ENCODE measurements at places on chromosomes 4 and X.

GRCh38 chrX:134803551-134804183 is 145.4 kb upstream of the PLAC1 start:
- DNase-seq = no peak

DNA sequence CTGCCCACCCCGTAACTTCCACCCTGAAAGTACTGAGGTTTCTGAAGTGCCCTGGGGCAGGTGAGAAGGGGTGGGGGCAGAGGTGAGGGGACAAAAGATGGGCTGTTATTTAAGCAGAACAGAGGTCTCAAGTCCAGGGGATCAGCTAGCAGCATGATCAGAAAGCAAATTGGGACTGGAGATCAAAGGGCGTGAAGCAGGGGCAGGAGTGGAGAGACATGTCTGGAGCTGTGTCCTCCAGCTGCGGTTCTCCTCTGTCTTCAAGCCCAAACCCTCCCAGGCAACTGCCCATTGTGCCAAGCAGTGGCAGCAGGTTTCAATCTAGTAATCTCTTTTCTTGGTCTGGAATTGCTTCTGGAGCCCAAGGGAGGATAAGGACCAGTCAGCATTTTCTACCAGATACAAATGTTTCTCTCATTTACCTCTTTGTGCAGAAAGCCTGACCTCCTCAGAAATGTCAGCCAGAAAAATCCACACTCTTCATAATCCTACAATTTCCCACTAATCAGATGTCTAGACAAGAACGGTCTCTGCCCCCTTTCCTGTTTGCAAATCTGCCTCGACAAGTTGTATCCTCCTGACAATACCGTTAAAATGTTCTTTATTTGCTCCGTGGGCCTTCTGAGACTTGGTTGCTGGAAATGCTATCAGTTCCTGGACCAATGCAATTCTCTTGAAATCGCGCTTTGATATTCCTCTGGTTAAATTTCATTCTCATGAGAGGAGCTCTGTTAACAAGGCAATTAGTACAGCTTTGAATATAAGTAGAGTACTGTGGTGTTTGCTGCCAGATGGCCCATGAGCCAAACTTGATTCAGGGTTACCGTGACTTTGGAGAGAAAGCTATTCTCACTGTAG is 23.2 kb upstream of the RASL11B start:
- DNase-seq = no peak

- DNase-seq = no peak
These were observed 58.2 kb upstream of the DYNLT3 start for GRCh38 chrX:37905436-37906147.

DNA sequence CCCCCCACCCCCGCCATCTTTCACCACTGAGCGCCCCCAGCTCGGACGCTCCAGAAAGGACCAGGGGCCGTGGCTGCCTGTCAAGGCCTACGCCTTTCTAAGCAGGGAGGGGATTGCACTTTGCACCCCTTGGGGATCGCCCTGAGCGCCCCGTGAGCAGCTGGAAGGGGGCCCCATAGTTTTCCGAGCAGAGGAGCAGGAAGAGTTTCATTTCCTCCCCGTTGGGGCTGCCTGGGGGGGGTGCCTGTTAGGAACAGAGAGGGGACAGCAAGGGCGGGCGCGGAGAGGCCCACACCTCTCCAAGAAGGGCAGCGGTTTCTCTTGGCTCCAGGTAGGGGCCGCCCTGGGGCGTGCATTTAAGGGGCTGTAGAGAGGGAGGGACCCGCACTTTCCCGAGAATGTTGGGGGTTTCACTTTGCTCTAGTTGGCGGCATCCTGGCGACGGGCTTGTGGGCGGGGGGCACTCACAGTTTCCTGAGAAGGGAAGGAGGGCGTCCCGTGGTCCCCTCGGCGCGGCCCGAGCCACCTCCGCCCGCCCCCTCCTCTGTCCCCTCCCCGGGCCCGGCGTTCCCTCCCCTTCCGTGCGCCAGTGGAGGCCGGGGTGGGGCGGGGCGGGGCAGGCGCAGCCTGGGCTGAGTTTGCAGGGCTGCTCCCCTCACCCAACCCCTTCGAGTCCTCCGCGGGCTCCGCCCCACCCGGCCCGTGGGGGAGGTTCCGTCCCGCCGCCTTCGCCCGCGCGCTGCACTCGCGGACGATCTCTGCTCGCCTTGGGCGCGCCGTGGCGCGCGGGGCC is 82.3 kb upstream of the CD99 start:
- no peak for DNase-seq

GRCh38 chr4:15242021-15242420 is 185.8 kb upstream of the C1QTNF7 start:
- no peak for DNase-seq

- no peak for DNase-seq
These were observed 263.1 kb downstream of the SPRY1 start for GRCh38 chr4:123659730-123660129.

DNA sequence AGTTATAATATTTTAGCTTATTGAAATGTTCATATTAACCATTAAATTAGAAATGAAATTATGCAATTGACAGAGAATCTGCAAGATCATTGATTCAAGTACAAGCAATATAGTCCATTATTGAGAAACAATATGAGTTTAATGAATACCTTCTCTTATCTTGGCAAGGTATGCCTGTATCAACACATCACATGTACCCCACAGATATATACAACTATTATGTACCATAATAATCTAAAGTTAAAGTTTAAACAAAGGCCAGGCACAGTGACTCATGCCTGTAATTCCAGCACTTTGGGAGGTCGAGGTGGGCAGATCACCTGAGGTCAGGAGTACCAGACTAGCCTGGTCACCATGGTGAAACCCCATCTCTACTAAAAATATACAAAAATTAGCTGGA is 514.7 kb downstream of the PCDH7 start:
- no peak for DNase-seq

DNA sequence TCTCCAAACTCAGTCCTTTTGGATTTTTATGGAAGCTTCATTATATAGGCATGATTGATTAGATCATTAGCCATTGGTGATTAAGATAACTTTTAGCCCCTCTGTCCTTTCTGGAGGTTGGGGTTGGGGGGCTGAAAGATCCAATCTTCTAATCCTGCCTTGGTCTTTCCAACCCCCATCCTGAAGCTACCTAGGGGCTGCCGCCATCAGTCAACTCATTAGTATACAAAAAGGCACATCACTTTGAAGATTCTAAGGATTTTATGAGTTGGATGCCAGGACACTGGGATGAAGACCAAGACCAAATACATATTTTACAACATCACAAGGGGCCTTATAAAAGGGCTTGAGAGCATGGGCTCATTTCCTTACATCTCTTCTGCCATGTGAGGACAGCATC is 47.5 kb downstream of the CYTL1 start:
- no peak for DNase-seq

DNA sequence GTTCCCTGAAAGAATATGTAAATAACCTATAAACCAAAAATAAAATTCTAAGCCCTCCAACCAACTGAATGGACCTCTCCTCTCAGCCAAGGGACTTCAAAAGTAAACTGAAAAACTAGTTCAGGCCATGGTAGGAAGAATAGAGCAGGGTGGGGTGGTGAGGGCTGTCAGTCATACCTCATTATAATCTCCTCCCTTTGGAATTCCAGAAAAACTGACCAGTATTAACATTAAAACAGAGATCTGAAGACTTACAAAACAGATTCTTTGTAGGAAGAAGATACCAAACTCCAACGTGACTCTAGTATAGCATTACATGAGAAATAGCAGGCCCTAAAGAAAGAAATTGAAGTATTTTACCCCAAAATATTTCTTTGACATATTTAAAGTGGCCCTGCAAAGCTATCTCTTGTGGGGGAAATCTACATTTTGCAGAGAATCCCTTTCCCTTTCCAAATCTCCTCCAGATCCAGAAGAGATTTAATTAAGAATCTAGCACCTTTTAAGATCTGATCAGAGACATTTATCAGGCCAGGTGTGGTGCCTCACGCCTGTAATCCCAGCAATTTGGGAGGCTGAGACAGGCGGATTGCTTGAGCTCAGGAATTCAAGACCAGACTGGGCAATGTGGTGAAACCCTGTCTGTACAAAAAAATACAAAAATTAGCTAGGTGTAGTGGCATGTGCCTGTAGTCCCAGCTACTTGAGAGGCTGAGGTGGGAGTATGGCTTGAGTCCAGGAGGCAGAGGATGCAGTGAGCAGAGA is 15.1 kb downstream of the TBC1D9 start:
- DNase-seq = no peak

DNA sequence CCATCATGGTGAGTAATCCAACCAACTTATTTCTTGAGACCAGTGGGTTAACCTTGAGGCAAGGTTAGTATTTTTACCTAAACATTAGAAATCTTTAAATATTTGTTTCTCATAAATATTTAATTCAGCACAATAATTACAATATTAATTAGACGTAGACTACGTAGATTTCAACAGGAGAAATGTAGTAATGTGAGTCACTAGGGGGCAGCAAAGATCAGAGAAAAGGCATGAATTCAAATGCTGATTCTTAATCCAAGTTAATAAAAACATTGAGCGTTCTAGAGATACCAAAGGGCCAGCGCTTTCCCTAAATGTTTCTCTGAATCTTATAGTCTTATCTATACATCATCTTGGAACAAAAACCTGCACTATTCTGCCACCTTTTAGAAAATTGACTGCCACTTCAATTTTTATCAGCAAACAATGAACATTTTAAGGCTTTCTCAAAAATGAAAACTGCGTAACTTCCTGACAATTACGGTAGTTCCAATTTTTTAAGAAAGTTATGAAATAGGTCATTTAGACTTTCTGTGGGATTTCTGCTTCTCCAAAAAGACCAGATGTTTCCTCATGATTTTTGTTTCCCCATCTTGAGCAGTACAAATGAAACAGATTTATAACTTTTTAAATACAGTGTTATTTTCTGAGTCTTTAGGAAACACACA is 180.7 kb downstream of the GASK1B start:
- no peak for DNase-seq

DNA sequence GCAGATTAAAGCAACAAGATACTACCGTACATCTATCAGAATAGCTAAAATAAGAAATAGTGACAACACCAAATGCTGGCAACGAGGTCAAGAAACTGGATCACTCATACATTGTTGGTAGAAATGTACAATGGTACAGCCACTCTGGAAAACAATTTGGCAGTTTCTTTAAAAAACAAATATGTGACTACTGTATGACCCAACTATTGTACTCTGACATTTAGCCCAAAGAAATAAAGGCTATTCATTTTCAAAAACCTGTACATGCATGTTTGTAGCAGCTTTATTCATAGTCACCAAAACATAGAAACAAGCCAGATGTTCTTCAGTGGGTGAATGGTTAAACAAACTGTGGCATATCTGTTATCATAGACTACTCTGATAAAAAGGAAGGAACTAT is 8.2 kb downstream of the CLCN3 start:
- no peak for DNase-seq

Measured in NCI-H510A (cell line).